ENCODE measurements at places on chromosomes 5 and 9.

- DNase-seq: peak; percentile 27
Observed at GRCh38 chr9:115883467-115884329, 269.9 kb upstream of the PAPPA start.

GRCh38 chr5:2052687-2053086, 170.0 kb upstream of the IRX4 start:
- no peak for DNase-seq

GRCh38 chr5:20445326-20445860, 457.4 kb upstream of the CDH18 start:
- no peak for DNase-seq

GRCh38 chr5:123059455-123059854, 22.9 kb upstream of the PPIC start:
- no peak for DNase-seq

DNA sequence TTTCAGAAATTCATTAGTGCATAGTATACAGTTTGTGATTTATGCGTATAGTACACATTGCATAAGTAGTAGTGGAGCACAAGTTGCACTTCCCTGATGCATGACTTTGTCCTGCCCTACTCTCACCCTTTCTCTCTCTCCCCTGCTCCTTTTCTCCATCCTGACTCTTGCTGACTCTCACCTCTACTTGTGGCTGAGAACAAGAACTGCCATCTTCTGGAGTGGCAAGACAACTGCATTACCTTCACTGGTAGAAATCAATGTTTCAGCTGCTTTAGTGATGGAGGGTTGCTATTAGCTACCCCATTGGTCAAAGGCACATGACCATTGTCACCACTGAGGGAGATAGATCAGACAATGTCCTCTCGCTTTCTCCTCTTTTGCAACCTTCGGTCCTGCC, 26.9 kb downstream of the SPEF2 start:
- DNase-seq: no peak

- DNase-seq: no peak
Observed at GRCh38 chr5:156826150-156826549, 23.9 kb upstream of the PPP1R2B start.

GRCh38 chr9:116312221-116312620, 158.6 kb downstream of the PAPPA start:
- DNase-seq: no peak

DNA sequence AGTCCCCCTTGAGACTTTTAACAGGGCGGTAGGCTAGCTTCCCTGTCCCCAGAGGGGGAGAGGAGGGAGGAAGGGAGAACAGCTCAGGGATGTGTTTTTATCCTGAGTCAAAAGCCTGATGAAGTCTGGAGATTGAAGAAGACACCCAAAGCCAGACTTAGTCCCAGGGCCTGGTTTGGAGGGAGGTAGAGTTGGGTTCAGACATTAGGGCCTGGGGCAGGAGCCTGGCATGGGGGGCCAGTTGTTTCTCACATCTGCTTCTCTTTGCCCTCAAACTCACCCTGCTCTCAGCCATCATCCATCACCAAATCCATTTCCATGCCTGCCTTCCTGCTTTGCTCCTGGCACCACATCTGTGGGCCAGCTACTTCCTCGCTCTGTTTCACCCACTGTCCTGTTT, 2.9 kb downstream of the MYORG start:
- DNase-seq: no peak

- DNase-seq: no peak
Observed at GRCh38 chr5:177430972-177431316, 4.5 kb downstream of the GRK6 start.

GRCh38 chr5:33114361-33114760, 326.4 kb upstream of the TARS1 start:
- DNase-seq: no peak

DNA sequence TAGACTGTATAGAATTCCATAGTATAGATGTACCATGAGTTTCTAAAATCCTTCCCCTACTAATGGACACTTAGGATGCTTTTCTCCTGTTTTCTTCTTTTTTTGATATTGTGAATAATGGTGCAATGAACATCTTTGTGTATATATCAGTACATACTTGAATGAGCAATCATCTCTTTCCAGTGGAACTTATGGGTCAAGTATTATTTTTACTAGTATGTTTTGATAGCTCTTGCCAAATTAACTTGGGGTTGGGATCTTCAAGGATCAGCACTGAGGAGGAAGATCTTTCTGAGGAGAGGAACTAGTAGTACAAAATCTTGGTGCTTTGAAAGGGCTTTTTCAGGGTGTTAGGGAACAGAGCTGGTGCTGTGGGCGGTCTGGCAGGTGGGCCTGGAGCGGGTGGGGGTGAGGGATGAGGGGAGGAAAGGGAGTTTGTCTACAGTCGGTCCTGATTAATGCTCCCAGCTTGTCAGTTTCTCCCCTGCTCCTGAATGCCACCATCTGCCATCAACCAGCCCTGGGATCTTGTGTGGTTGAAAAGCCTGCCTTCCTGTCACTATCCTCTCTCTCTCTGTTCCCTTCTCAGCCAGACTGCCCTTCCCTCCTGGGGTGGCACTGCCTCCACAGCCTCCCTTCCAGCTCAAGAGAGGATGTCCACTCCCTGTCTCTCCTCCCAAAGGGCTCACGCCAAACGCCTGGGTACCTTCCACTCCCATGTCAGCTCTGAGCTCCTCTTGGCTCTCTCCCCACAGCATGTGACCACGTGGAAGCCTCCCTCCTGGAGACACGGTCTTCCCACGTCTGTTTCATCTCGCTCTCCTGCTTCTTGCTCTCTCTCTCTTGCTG, 185.9 kb downstream of the DAB2IP start:
- no peak for DNase-seq

Data from small intestine (tissue), 16 donors.